ENCODE measurements at places on chromosomes 4 and X.

GRCh38 chrX:106249706-106250379 is 81.7 kb downstream of the PWWP3B start:
- no peak overlapping the region for H3K4me3 ChIP-seq
- no peak for DNase-seq
- H3K27ac ChIP-seq = no peak overlapping the region

DNA sequence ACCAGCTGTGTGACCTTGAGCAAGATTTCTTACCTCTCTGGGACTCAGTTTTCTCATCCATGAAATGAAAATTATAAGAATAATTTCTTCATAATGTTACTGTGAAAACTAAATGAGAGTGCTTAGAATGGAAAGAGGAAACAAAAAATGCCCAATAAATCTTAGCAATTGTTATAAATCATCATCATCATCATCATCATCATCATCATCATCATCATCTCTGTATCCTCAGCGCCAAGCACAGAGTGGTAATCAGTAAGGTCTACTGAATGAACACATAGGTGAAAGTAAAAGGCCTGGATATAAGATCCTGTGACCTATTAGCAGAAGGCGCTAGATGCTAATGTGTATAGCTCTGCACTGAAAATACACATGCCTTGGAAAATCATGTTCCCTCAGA is 6.8 kb upstream of the STARD8 start:
- no peaks in the 10 kb centered on the region for H3K36me3 ChIP-seq
- H3K27ac ChIP-seq = no peak overlapping the region
- no peak for DNase-seq
- no peaks in the 10 kb centered on the region for H3K27me3 ChIP-seq

- H3K4me3 ChIP-seq = peak overlapping the region; percentile 91
- no peak overlapping the region for H3K27ac ChIP-seq
- no peak for DNase-seq
- H3K36me3 ChIP-seq = peaks cover 9% of the 10 kb centered on the region
- no peaks in the 10 kb centered on the region for H3K4me1 ChIP-seq
Measured at GRCh38 chrX:17376431-17377077, 1.6 kb downstream of the NHS start.

DNA sequence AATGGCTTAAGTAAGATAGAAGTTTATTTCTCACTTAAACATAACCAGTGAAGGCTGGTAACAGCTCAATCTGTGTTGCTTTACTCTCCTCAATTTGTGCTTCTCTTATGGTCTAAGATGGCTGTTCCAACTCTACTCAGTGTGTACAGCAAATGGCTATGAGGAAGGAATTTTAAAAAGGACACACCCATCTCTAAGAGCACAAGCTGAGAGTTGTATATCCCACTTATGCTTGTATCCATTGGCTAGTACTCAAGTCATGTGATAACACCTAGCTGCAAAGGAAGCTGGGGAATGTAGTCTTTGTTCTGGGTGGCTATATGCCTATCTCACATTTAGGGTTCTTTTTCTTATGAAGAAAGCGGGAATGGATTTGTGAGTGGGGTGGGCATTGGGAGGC is 63.3 kb downstream of the GPAT3 start:
- H3K36me3 ChIP-seq = no peaks in the 10 kb centered on the region
- H3K27ac ChIP-seq = no peak overlapping the region
- H3K4me1 ChIP-seq = no peaks in the 10 kb centered on the region

- no peaks in the 10 kb centered on the region for H3K4me1 ChIP-seq
- no peak overlapping the region for H3K4me3 ChIP-seq
- no peaks in the 10 kb centered on the region for H3K36me3 ChIP-seq
- no peak for DNase-seq
- no peak overlapping the region for H3K27ac ChIP-seq
Measured at GRCh38 chr4:26204249-26204825, 116.5 kb upstream of the RBPJ start.

- H3K27ac ChIP-seq = no peak overlapping the region
- peak; percentile 31 for DNase-seq
- no peaks in the 10 kb centered on the region for H3K27me3 ChIP-seq
- H3K4me3 ChIP-seq = no peak overlapping the region
Measured at GRCh38 chr4:66574145-66574978, 904.1 kb upstream of the EPHA5 start.

- H3K27ac ChIP-seq = no peak overlapping the region
- no peaks in the 10 kb centered on the region for H3K4me1 ChIP-seq
- H3K27me3 ChIP-seq = no peaks in the 10 kb centered on the region
- DNase-seq = no peak
- peaks cover 8% of the 10 kb centered on the region for H3K36me3 ChIP-seq
Measured at GRCh38 chrX:153600032-153600373, 1.1 kb upstream of the CCNQ start.

DNA sequence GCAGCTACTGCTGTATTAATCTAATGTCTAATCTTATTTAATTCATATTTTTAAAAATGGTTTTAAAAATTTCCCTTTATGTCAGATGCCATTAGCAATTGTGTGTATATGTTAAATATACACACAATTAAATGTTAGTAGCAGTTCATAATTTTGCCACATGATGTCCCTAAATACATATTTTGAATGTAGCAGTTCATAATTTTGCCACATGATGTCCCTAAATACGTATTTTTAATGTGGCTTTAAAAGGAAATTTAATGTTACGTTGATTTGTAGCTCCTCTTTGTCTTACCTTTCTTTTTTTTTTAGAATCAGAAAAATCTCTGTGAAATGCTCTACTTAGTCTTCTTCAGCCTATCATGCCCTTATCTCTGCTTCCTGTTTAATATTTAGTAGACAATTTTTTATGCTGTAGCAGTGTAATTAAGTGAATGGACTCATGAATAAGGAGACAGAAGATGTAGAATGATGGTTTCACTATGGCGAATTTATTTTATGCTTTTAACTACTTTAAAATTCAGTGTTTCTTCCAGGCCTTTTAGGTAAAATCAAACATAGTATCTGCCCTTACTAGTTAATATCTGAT is 26.1 kb downstream of the RBM46 start:
- H3K27me3 ChIP-seq = no peaks in the 10 kb centered on the region
- no peak overlapping the region for H3K27ac ChIP-seq
- no peak overlapping the region for H3K4me3 ChIP-seq

DNA sequence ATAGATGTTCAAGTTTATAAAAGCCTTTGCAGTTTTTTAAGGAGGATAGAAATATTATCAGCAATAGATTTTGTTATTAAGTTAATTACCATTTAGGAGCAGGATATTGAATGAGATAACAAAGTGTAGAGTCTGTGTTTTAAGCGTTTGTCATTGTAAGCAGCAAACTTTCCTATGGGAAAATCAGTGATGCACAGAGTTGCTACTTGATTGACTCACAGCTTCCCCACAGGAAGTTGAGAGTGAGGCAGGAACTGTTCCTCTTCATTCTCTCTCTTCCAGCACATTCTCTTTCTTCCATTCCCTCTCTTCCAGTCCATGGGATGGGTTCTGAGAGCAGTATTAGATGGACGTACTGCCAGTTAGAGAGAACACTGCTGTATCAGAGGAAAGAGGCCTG is 867.7 kb upstream of the AGA start:
- no peaks in the 10 kb centered on the region for H3K4me1 ChIP-seq
- no peaks in the 10 kb centered on the region for H3K27me3 ChIP-seq
- DNase-seq = no peak
- H3K4me3 ChIP-seq = no peak overlapping the region
- no peak overlapping the region for H3K27ac ChIP-seq

GRCh38 chr4:72666910-72667309 is 97.9 kb upstream of the ADAMTS3 start:
- H3K27ac ChIP-seq = no peak overlapping the region
- H3K36me3 ChIP-seq = no peaks in the 10 kb centered on the region
- H3K4me1 ChIP-seq = peaks cover 13% of the 10 kb centered on the region
- peak overlapping the region; percentile 51 for H3K4me3 ChIP-seq
- DNase-seq = peak; percentile 84

DNA sequence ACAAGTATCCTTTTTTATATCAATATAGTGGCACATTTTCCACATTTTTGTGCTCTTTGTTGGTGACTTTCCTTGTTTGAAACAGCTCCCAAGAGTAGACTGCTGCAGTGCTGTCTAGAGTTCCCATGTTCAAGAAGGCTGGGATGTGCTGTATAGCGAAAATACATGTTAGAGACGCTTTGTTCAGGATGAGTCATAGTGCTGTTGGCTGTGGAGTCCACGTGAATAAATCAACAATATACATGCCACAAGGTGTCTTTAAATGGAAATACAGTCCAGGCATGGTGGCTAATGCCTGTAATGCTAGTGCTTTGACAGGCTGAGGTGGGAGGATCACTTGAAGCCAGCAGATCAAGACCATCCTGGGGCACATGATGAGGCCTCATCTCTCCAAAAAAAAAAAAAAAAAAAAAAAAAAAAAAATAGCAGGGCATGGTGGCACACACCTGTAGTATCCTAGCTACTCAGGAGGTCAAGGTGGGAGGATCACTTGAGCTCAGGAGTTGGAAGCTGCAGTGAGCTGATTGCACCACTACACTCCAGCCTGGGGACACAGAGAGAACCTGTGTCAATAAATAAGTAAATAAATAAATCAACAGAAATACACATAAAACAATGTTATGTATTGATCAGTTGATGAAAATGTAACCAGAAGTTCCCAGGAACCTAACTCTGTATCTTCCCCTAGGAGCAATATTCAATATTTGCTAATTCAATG is 256.8 kb upstream of the STS start:
- no peak overlapping the region for H3K27ac ChIP-seq
- no peaks in the 10 kb centered on the region for H3K27me3 ChIP-seq
- no peaks in the 10 kb centered on the region for H3K4me1 ChIP-seq

- no peak overlapping the region for H3K27ac ChIP-seq
- H3K36me3 ChIP-seq = no peaks in the 10 kb centered on the region
- no peak for DNase-seq
- no peaks in the 10 kb centered on the region for H3K27me3 ChIP-seq
Measured at GRCh38 chr4:157791236-157791635, 381.6 kb downstream of the GASK1B start.

- H3K4me1 ChIP-seq = peaks cover 5% of the 10 kb centered on the region
- H3K36me3 ChIP-seq = no peaks in the 10 kb centered on the region
- H3K4me3 ChIP-seq = no peak overlapping the region
- no peak overlapping the region for H3K27ac ChIP-seq
- no peak for DNase-seq
- no peaks in the 10 kb centered on the region for H3K27me3 ChIP-seq
Measured at GRCh38 chr4:182494103-182494502, 250.9 kb downstream of the TENM3 start.

DNA sequence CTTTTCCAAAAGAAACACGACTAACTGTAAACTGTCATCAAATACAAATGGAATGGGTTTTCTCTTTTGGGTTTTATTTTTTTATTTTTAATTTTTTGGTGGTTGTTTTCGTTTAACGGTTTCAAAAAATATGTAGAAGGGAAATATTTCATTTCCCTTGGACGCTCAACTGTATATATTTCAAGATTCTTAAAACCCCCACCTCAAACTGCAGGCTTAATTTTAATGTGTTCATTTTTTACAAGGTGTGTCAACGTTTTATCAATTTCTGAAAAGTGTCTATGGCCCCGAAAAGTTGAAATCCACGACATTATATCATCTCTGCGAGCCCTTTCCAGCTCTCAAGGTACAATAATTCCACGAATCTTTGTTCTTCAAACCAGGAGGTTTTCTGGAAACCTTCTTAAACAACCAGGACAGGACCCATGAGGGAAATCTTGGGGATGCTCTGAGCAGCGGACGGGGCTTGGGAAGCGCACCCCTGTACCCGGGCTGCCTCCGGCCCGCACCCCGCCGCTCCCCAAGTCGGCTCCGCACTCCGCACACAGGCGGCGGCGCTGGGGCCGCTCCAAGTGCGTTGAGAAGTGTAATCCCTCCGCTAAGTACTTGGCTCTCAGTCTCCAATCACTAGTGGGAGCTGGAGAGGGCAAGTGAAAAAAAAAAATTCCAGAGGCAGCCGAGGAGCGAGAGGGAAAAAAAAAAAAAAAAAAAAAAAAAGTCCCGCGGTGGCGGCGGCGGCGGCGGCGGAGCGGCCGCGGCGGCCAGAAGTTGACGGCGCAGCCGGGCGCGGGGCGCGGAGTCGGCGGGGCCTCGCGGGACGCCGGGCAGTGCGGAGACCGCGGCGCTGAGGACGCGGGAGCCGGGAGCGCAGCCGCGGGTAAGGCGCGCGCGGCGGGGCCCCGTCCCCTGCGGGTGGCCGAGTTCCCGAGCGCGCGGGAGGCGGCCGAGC is at the start of gene BMPR1B:
Gene BMPR1B (plus strand): TSS at position 764 of the 949 bp plus-strand sequence. CDS start 346,470 bp downstream, outside the sequence.
- peak within 1 kb of the TSS; percentile 88 for H3K4me3 ChIP-seq
- no peaks in the 10 kb centered on the region for H3K4me1 ChIP-seq
- peak; percentile 30 for DNase-seq
- no peaks in the 10 kb centered on the region for H3K36me3 ChIP-seq
- H3K27me3 ChIP-seq = peaks cover 10% of the 10 kb centered on the region

GRCh38 chrX:73262991-73263390 is 48.3 kb upstream of the NAP1L2 start:
- no peaks in the 10 kb centered on the region for H3K27me3 ChIP-seq
- no peak for DNase-seq
- H3K27ac ChIP-seq = no peak overlapping the region
- H3K36me3 ChIP-seq = no peaks in the 10 kb centered on the region
- H3K4me1 ChIP-seq = no peaks in the 10 kb centered on the region

GRCh38 chr4:158796370-158797140 is 27.7 kb downstream of the FNIP2 start:
- H3K27me3 ChIP-seq = no peaks in the 10 kb centered on the region
- H3K4me3 ChIP-seq = no peak overlapping the region
- DNase-seq = no peak
- H3K4me1 ChIP-seq = no peaks in the 10 kb centered on the region
- no peaks in the 10 kb centered on the region for H3K36me3 ChIP-seq
- no peak overlapping the region for H3K27ac ChIP-seq

- no peaks in the 10 kb centered on the region for H3K4me1 ChIP-seq
- H3K27me3 ChIP-seq = no peaks in the 10 kb centered on the region
- no peak for DNase-seq
- H3K4me3 ChIP-seq = no peak overlapping the region
- no peak overlapping the region for H3K27ac ChIP-seq
- H3K36me3 ChIP-seq = peaks cover 11% of the 10 kb centered on the region
Measured at GRCh38 chr4:145061318-145061920, 36.6 kb downstream of the ANAPC10 start.

DNA sequence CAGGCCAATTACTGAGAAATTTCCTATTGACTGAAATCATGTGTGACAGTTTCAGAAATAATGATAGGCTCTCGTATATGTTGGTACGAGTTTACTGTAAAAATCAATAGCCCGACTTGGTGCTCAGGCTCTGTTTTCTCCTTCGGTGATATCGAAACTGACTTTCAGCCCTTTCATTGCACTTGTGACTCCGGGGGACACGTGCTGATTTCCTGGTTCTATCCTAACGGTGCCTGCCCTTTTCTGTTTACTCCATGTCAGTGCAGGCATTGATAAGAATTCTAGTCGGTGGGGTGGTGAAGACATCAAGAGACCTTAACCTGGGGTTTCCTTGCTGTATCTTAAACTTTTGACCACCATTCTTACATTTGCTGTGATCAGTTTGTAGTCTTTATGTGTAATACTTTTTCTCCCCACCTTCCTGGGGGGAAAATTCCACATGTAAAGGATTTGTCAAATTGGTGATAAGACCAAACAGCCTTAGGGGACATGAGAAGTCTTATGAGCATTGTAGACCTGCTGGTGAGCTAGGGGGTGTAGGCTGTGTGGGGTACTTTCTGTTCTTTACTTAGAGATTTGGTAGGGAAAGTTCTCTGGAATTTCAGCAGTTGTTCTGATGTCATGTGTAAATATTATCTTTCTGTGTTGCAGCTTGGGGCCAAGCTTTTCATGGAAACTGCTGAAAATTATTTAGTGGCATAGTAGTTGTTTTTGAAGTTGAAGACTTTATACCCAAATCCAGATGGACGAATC is 52.7 kb downstream of the TMEM131L start:
- H3K27me3 ChIP-seq = no peaks in the 10 kb centered on the region
- peaks cover 7% of the 10 kb centered on the region for H3K4me1 ChIP-seq
- no peaks in the 10 kb centered on the region for H3K36me3 ChIP-seq
- no peak overlapping the region for H3K27ac ChIP-seq
- no peak for DNase-seq
